ENCODE measurements at places on chromosomes 11 and 22.
A peak's percentile ranks its signal among the peaks of the same experiment; 100 is the strongest.

GRCh38 chr11:116300232-116300631 lies 472.6 kb downstream of the BUD13 start:
- DNase-seq = no peak

GRCh38 chr22:50734343-50734771 lies 3.6 kb upstream of the ACR start:
- no peak for DNase-seq

DNA sequence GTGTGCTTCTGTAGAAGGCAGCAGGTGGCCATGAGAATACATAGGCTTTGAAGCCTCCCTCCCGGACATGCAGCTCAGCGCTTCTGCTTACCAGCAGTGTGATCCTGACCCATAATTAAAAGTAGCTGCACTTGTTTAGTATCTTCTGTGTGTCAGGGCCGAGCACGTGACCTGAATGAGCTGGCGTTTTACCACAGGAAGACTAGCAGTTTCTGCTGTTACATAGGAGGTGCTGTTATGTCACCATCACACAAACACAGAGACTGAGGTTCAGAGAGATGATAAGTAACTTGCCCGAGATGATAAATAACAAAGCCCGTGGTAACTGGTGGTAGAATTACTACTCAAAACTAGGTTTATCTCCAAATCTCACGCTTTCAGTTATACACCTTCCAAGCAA lies 329.5 kb downstream of the OPCML start:
- no peak for DNase-seq

GRCh38 chr11:128599729-128600128 lies 12.4 kb upstream of the ETS1 start:
- DNase-seq = no peak

DNA sequence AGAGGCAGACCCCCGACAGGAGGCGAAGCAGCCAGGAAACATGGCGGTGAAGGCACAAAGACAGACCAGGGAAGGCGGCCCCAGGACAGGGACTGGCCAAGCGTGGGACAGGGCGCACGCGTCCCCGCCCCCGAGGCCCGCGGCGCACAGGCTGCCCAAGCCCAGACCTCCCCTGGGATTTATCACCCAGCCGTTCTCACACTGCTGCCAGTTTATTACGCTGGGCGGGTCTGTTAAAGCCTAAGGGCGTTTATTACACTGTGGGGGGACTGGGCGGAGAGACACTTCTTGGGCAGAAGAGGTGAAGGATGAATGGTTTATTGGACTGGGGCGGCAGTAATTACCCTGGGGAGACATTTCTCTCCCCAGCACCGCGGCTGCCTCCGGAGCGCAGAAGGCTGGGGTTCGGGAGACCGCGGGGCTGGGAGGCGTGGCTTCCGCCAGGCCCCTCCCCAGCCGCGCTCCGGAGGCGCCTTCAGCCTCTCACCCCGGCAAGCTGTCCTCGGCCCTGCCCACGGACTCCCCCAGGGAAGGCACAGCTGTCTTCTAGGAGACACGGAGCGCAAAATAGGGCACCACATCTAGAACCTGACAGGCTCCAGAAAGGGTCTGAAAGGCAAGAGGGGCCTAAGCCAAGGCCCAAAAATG lies 47.1 kb downstream of the SLC22A12 start:
- no peak for DNase-seq

DNA sequence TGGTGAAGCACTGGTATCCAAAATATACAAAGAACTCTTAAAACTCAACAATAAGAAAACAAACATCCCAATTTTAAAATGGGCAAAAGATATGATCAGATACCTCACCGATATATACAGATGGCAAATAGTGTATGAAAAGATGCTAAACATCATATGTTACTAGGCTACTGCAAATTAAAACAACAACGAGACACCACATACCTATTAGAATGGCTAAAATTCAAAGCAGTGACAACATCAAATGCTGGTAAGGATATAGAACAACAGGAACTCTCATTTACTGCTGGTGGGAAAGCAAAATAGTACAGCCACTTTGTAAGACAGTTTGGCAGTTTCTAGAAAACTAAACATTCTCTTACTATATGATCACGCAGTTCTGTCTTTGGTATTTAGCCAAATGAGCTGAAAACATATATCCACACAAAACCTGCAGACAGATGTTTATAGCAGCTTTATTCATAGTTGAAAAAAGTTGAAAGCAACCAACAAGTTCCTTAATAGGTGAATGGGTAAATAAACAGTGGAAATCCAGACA lies 38.5 kb downstream of the SIK3 start:
- no peak for DNase-seq

DNA sequence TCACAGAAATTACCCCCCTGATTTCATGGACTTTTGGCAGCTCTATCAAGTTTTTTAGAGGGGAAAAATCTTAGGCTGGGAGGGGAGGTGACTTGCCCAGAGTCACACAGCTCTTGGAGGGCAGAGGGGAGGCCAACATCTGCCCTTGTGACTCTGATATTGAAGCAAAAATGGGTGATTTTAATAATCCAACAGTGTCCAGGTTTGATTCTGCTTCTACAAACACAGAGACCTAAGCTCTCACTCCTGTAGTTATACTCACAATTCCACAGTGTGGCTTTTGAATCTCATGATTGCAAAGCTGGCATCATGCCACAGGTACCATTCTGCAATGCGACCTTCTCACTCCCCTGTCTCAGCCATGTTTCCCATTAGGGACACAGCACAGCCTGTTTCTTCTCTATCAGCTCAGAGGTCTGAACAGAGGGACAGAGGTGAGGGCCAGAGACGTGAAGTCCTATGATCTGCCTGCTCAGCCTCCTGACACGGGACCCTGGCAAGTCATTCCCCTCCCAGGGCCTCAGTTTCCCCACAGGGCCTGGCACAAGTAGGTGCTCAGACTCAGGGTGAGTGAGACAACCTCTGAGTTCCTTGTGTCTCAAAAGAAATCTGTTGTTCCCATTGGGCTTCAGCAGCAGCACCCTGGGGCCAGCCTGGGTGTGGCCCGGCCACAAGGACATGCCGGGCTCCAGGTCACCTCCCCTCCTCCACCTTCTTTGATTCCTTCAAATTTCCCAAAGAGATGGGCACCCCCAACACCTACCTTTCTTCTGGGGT lies 766 bp downstream of the APOL2 start:
- DNase-seq = peak; percentile 52

GRCh38 chr22:48712558-48713271 lies 1115.0 kb downstream of the BRD1 start:
- DNase-seq = no peak

Measured in hematopoietic multipotent progenitor cell treated with erythropoietin and hydrocortisone succinate and interleukin-3 and kit ligand, for 15 days (in vitro differentiated cells).